Gastroesophageal sphincter (tissue), 4 donors: ENCODE measurements at places on chromosomes 11 and 22.

GRCh38 chr11:84249344-84250135, 963.4 kb upstream of the CCDC90B start:
- ATAC-seq = peak; percentile 43

DNA sequence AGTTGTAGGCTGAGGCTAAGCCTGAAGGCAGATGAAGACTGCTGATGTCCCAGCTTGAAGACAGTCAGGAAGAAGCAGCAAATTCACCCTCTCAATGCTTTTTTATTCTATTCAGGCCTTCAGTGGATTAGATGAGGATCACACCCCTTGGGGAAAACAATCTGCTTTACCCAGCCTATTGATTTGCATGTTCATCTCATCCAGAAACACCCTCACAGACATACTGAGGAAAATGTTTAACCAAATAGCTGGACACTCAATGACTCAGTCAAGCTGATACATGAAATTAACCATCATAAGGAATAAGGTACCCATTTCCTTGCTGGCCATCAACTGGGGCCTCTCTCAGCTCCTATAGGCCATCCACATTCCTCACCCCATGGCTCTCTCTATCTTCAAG, 549.9 kb upstream of the CCDC90B start:
- ATAC-seq = no peak

GRCh38 chr11:76443268-76443980, 1.4 kb upstream of the EMSY start:
- ATAC-seq = no peak

DNA sequence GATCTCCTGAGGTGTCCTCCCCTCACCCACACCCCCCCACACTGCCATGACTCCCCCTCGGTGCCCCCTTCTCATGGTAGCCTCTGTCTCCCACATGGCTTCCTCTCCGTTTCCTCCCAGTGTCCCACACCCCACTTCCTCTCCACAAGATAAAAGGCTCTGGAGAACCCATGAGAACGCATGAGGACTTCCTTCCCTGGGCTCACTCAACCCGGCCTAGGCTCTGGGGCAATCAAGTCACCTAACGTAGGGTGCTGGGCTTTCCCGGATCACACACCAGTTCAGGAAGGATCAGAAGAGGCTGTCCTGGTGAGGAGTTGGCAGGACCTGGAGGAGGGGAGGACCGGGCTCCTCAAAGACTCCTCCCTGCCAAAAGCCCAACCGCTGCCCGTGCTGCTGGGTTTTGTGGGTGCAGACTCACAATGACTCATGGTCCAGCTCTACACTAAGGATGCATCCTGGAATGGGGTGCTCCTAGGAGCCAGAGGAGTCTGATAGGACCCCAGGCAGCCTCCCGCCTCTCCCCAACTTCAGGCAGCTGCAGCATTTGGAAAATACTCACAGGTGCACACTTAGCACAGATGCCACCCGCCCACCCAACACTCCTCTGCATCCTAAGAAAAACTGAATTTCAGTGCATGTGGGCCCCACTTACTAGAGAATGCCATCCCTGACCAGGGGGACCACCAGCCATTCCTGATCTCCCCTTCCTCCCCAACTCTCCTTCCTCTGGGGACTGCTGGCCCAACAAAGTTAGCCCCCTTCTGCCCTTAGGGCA, 21.0 kb downstream of the SLC22A12 start:
- no peak for ATAC-seq

GRCh38 chr11:62108017-62108750, 15.6 kb upstream of the INCENP start:
- ATAC-seq = no peak

DNA sequence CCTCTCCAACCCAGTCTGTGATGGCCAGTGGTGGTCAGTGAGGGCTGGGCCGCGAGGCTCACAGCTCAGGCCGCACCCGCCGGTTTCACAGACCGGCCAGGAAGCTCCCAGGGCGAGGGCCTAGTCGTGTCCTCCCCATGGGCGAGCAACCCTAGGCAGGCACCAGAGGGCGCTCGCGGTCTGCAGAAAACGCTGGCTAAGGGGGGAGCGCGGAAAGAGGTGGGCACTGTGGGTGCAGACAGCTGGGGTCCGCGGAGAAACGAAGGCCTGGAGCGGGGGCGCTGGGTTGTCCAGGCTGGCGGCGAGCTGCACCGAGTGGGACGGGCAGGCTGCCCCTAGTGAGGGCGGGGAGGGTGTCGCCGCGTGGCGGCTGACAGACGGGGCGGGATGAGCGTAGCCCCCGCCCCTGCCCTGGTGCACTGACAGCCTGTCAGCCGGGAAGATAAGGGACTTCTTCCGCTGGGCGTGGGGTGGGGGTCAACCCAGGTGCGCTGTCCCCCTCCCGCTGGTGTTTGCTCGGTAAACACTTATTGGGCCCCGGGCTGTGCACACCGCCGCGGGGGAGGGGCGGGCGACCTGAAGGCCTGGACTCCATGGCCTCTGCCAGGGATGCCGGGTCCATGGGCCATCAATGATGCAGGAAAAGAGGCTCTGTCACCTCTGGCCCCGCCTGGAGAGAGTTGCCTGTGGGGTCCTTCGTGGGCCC, 7.5 kb downstream of the GP1BB start:
- peak; percentile 84 for ATAC-seq

GRCh38 chr11:118948000-118948399, 8.1 kb upstream of the UPK2 start:
- no peak for ATAC-seq

GRCh38 chr11:117997823-117998579, 11.8 kb downstream of the IL10RA start:
- no peak for ATAC-seq

DNA sequence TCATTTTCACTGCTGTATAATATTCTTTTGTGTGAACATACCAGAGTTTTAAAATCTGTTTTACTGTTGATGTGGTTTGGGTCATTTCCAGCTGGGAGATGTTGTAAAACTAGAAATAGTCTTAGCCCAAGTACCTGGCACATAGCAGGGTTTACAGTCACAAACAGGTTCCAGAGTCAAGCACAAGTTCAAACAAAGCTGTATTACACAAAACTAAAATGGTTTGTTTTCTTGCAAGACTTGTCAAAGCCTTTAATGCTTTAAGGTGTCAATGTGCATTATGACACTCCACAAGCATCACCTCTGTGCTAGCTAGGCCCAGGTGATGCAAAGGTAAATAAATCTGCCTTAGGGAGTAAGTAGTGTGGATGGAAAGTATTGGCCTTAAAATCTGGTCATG, 379.1 kb downstream of the MN1 start:
- no peak for ATAC-seq

GRCh38 chr22:37140686-37141323, 8.9 kb downstream of the IL2RB start:
- no peak for ATAC-seq

- ATAC-seq = no peak
Measured at GRCh38 chr11:117647872-117648271, 149.1 kb downstream of the DSCAML1 start.

DNA sequence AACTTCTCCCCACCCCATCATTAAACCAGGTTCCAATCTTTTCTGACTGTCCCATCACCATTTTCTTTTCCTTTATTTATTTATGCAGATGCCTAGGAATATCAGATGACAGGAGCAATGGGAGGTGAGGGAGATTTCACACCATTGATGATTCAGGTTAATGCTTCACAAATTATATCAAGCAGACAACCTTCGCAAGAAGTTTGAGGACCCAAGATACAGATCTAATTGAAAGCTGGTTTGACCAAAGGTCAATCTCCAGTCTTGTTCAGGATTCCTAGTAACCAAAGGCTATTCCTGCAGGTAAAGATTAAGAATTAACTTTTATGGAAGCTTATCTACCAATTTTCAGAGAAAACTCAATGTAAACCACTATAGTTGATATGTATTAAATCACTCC, 54.4 kb downstream of the SLC35F2 start:
- no peak for ATAC-seq

DNA sequence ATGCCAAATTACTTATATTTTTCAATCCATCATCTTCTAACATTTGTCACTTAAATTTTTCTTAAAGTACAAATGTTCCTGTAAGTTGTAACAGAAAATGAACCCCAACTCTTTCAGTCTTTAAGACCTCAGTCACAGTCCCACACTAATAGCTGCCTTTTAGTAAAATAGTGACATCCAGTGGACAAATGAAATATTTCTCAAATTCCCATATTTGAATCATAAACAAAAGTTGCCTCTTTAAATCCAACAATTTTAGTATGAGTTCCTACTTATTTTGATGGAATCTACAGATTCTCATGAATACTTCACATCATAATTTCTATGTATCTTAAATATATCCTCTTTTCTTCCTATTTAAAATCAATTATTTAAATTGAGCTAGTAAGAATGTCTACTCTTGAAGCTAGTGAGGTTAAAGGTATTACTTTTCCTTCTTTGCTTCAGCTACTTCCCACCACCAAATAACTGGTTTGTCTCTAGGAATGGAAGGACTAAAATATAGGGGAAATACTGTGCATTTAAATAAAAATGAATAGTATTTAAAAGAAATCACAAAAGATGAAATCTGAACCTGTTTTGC, 9.2 kb downstream of the LIN7C start:
- ATAC-seq = no peak

GRCh38 chr22:25407859-25408229, 156.6 kb upstream of the GRK3 start:
- ATAC-seq = no peak

DNA sequence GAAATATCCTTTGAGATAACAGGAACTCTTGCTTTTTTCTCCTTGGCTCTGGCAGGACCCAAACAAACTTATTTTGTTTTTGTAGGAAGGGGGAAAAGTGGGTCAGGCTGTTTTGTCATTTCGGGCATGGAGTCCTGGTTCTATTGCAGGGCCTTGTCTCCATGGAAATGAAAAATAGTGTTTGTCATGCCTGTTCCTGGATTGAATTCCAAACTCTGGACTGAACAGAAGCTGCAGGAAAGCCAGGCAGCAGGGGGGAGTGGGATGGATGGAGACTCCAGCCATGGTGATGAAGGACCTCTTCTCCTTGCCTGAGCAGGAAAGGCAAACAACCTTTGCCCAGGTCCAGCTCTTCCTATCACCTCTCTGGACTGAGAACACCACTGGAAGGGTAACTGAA, 87.0 kb downstream of the SCN3B start:
- ATAC-seq = no peak

- ATAC-seq = no peak
Measured at GRCh38 chr11:130237282-130238006, 77.3 kb downstream of the ZBTB44 start.

- ATAC-seq = no peak
Measured at GRCh38 chr11:129787532-129788155, 28.0 kb upstream of the TMEM45B start.

DNA sequence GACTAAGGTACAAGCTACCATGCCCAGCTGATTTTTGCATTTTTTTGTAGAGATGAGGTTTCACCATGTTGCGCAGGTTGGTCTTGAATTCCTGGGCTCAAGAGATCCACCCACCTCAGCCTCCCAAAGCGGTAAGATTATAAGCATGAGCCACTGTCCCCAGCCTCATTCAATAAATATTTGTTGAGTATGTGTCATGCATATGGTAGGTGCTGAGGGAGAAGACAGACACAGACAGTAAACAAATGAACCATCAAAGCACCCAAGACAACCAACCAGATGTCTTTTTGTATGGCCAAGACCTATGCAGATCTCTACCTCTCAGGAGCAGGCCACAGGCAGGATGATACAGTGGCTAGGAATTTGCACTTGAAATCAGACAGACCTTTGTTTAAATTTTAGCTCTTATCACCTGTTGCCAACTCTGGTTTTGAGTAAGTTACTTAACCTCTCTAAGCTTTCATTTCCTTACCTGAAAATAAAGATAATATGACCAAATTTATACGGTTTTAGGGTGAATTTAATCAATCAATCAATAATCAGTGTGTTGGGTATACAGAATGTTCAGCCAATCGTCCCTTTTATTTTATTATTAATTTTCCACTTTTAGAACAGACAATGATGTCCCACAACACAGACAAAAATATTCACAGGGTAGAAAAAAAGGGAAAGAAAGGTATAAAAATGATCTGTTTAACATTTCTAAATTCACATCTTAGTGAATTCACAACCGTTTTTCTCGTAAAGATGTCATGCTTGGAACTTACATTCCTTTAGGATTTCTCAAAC, 128.2 kb downstream of the SGSM3 start:
- ATAC-seq = no peak

DNA sequence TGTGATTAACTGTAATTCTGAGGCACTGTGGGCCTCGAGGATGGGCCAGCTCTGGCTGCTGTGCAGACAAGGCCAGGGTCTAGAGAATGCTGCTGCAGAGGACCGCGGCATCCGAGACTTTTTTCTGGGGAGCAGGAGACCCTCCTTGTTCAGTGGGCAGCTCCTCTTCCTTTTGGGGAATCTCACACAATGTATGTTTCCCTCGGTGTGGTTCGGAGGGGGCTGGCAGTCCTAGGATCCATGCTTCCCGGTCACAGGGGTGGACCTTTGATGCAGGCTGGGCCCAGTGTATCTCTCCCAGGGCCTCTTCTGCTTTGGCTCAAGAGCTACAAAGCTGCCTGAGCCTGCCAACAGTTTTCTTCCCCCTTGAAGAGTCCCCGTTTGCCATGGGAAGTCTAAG, 31.5 kb downstream of the MYEOV start:
- no peak for ATAC-seq

GRCh38 chr11:60774726-60775125, 10.4 kb upstream of the MS4A10 start:
- no peak for ATAC-seq

DNA sequence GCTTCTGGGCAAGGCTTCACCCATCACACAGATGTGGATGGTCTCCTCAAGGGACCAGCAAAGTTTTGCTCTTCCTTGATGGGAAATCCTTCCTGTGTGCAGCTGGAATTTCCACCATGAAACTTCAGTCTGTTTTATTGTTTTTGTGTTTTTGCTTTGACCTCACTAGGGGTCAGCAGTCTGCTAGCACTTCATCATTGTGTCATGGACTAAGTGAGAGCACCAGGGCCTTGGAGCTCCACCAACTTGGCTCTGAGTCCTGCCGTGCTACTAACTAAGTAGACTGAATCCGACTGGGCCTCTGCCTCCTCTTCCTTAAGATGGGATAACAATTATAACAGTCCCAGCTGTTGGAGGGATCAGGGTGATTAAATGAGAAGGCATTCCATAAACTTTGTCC, 305.8 kb upstream of the NCAM1 start:
- peak; percentile 82 for ATAC-seq

- no peak for ATAC-seq
Measured at GRCh38 chr11:1619449-1619848, 2.5 kb downstream of the KRTAP5-4 start.

DNA sequence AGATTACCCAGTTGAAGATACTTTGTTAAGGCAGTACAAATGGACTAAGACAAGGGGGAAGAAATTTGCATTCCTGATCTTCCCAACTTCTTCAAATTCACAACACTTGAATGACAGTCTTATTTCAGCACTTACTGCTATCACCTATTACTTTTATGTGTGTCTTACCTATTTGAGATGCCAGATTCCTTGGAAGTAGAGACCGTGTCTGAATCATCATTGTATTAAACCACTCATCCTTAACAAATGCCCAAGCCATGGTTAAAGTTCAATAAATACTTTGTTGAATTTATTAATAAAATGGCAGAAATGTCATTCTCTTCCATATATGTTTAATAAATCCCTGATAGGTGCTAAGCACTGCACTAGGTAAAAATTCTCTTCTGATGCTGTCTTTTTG, 18.3 kb downstream of the SC5D start:
- no peak for ATAC-seq
